Renal cortex interstitium (tissue), 15 donors: ENCODE measurements at places on chromosomes 6 and 20. TPM values are rescaled to one million over a fixed set of nuclear protein-coding genes. Genes with fewer than 3 reads are reported as not detected.

DNA sequence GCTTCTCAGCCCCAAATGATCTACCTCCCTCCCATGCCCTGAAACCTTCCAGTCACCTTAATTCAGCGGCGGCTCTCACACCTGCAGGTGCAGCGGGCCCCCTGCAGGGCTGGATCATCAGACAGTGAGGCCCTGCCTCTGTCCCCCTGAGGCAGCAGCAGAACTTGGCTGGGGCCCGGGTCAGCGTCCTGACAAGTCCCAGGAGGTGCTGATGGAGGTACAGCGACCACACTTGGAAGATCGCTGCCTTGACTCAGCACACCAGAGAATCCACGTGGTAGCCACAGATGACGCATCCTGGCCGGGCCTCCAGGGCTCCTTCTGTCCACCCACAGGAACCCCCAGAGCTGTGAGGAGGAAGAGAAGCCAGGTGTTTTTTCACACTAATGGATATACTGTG is 116.4 kb upstream of the THBS2 start:
- no peak for DNase-seq

The SLC52A3 gene
- 3.6 TPM for polyA plus RNA-seq

DNA sequence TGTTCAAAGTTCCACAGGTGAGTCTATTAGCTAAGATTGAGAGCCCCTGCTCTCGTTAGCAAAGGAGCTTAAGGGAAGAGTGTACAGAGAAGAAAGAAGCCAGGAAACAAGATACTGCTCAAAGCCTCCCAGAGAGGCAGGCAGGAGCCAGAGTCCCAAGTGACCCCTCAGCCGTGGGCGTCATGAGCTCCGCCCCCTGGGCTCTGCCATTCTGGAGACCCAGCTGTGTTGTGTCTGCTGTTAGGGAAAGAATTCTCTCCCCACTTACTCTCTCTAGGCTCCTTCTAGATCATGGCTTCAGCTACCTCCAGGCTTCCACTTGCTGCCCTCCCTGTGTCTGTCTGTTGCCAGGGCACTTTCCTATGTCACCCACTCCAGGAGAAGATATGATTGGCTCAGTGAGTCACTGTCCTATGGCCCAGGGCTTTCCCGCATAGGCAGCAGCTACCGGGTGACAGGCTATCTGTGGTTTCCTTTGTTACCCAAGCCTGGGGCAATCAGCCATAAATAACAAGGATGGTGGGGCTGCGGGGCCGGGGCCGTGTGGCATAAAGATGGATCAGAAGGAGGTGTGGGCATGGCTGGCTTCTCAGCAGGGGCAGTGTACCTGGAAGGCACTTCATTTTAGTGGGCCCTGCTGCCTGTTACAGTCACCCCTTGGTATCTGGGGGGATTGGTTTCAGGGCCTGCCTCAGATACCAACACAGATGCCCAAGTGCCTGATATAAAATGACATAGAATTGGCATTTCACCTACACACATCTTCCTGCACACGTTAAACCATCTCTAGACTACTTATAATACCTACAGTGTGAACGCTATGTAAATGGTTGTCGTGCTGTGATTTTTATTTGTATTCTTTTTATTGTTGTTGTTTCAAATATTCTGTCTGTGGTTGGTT is 118.9 kb downstream of the ARMC2 start:
- DNase-seq: peak; percentile 54

DNA sequence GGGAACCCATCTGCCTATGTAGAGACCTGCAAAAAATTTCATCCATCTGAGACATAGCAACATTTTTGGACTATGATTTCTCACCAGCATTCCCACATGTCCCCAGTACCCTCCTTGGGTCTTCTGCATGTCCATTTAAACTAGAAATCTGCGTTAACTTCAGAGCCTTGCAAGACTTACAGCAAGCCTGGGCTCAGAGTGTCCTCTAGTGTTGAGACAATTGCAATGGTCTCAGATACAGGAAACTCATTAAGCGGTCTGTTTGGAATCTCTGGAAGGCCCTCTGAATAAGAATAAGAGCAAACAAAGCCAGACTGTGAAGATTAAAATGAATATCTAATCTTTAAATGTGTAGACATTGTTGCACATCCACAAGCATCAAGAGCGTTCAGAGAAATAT is 20.5 kb upstream of the PI3 start:
- DNase-seq: no peak

The MRPS18B gene
- 62.2 TPM for polyA plus RNA-seq
